ENCODE measurements at places on chromosomes 13 and 19.

GRCh38 chr13:34913040-34913439 lies 29.0 kb upstream of the NBEA start:
- DNase-seq: peak; percentile 27

DNA sequence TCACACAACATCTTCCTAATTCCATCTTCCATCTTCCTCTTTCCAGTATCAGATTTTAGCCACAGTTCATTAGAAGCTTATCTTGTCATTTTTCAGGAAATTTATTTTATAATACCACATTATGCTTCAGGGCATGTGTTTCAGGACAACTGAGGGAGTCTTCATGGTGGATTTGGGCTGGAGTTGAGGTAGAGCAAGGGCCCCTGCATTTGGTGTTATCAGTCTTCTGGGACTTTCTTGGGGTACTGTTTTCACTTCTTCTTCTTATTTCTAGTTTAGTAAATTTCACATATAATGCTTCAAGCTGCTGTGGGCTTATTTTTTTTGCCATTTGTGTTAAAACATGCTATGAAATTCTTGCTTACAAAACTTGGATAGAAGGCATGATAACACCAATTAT lies 188.7 kb downstream of the LHFPL6 start:
- no peak for DNase-seq

DNA sequence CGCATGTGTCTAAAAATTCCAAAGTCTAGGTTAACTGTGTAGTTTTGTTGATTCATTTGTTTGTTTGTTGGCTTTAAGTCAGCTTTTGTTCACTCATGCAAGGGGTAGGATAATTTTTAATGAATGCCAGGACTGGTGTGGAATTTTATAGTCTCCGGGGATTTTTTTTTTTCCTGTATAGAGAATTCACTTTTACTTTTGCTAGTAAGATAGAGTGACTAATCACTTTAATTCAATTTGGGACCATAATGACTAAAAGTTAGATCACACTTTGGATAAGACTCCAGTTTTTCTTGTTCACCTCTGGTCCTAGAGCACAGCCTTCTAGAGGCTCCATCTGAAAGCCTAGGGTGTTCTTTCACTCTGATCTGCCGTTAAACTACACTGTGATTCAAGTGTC lies 1690.0 kb downstream of the PCDH9 start:
- no peak for DNase-seq

DNA sequence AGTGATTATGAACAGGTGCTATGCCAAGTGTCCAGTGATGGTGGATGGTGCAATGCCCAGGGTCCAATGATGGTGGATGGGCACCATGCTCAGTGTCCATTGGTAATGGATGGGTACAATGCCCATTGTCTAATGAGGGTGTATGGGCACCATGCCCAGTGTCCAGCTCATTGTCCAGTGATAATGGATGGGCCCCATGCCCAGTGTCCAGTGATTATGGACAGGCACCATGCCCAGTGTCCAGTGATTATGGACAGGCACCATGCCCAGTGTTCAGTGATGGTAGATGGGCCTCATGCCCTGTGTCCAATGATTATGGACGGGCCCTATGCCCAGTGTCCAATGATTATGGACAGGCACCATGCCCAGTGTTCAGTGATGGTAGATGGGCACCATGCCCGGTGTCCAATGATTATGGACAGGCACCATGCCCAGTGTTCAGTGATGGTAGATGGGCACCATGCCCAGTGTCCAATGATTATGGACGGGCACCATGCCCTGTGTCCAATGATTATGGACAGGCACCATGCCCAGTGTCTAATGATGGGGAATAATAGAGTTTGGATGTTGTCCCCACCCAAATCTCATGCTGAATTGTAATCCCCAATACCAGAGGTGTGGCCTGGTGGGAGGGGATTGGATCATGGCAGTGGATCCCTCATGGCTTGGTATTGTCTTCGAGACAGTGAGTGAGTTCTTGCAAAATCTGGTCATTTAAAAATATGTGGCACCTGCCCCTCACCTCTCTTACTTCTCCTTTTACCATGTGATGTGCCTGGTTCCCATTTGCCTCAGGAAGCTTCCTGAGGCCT lies 87.8 kb downstream of the ANKRD10 start:
- peak; percentile 5 for DNase-seq

All from hematopoietic multipotent progenitor cell treated with erythropoietin and hydrocortisone succinate and interleukin-3 and kit ligand, for 4 days (in vitro differentiated cells).